Parietal lobe (tissue), 2 donors: ENCODE measurements at places on chromosomes 16 and 17. TPM values are rescaled to one million over a fixed set of nuclear protein-coding genes. Genes with fewer than 3 reads are reported as not detected.

B3GNT9 gene
- total RNA-seq: 0.63 TPM

NACA2 gene
- total RNA-seq: not detected

HS3ST3A1 gene
- 0.31 TPM for total RNA-seq

SEPTIN12 gene
- total RNA-seq: not detected

RHBDF1 gene
- 1.6 TPM for total RNA-seq

SCN4A gene
- total RNA-seq: not detected

RUNDC3A gene
- 67.6 TPM for total RNA-seq
